ENCODE measurements at places on chromosomes 7 and 10.

DNA sequence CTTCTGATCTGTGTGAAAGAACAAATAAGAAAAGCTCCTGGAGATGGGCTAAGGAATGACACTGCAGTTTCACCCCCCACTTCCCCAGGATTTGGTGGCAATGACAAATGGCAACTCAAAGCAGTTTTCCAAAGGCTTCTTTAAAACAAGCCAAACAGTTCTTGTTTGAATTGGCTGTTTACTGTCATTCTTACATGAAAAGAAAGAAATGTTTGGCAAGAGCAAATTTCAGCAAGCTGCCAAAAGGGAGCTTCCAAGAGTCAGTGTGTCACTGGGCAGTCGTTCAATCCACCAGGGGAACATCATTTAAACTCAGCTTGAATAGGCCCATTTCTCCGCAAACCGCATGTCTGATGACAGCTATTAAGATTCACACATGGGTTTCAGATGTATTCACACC, 119.0 kb upstream of the RHOBTB1 start:
- peak; percentile 46 for DNase-seq

GRCh38 chr7:108603656-108604306, 34.1 kb downstream of the DNAJB9 start:
- no peak for DNase-seq

DNA sequence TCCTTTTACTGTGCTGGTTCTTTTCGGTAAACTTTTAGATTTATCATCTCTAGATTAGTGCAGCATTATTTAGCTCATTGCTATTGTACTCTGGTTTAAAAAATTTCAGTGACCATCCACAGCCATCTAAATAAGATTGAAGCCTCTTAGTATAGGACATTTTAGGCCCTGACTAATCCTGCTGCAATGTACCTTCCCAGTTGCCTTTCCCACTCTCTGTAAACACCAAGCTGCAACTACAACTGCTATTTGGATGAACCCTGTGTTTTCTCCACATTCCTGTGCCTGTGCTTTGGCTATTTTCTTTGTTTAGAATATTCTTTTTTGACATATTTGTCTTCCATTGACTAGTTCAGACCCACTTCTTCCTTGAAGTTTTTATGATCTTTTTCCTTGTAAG, 314.6 kb downstream of the AUTS2 start:
- no peak for DNase-seq

GRCh38 chr10:77692782-77693181, 55.2 kb upstream of the KCNMA1 start:
- no peak for DNase-seq

GRCh38 chr7:55427800-55428199, 62.7 kb downstream of the LANCL2 start:
- peak; percentile 88 for DNase-seq

GRCh38 chr7:42745357-42746059, 166.4 kb downstream of the C7orf25 start:
- peak; percentile 51 for DNase-seq

DNA sequence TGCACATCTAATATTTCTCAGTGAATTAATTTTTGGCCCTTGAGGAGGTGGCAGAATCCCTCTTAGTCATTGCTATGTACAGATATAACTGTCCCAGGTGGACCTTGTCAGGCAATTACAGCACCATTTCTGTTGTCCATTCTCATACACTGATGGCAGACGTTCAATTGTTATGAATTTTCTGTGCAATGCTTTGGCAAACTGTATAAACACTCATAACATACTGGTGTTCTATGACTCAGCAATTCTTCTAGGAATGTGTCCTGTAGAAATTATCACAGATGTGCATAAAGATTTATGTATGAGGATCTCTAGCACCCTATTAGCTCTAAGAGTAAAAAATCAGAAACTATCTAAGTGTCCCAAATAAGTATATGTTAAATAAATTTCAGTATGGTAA, 80.8 kb downstream of the DNAJB9 start:
- peak; percentile 24 for DNase-seq

GRCh38 chr7:72493850-72494661, 81.9 kb upstream of the CALN1 start:
- DNase-seq, result peak; percentile 61

DNA sequence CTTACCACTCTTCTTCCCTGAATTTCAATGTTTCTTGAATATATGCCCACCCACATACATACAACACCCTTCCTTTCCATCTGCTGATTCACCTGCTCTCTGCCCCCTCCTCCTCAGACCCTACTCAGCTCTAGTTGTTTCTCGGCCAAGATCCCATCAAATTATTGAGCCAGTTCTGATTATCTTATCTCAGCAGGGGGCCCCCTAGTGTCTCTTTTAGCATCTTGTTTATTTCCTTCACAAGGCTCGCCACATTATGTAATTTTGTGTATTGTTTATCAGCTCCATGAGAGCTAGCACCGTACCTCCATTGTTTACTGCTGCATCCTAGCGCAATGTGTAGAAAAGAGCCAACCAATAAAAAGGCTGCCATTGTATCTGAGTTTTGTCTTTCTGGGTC, 71.9 kb downstream of the FAM13C start:
- DNase-seq, result no peak

GRCh38 chr10:91592266-91592975, 40.5 kb downstream of the PPP1R3C start:
- peak; percentile 26 for DNase-seq

DNA sequence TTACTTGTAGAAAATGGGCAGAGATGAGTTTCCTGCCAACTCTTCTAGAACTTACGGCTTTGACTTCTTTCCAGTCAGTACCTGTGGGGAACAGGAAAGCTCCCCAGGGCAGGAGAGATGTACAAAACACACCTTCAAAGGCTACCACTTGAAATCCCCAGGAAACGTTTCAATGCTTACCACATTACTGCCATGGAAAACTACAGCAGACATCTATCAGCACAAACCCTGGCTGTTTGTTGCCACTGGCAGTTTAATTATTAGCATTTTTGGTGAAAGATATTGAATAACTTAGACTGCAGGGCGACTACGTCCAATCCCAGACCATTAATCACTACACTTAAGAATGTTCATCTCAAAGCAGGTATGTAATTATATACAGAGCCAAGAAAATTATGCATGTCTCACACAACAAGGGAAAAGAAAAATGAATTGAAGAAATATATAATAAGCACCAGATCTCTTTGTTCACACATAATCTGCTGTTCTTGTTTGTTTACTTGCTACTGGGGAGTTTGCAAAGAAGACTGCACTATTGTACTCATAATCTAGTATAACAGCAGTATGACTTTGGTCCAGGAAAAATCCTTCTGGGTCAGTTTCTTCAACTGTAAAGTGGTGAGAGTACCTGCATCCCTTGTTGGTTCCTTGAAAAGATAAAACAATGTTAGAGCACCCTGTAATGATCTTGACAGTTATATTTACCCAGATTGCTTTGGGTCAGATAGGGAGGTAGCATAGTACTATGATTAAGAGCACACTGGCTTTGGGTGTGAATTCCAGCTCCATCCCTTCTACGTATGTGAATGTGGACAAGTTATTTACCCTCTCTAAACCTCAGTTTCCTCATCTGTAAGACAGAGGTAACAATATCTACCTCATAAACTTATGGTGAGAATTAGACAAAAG, 138.3 kb downstream of the DOCK4 start:
- no peak for DNase-seq

- no peak for DNase-seq
These were observed 152.5 kb downstream of the GPR158 start for GRCh38 chr10:25327273-25327672.

- no peak for DNase-seq
These were observed 43.0 kb downstream of the CXCL12 start for GRCh38 chr10:44341886-44342285.

- DNase-seq, result no peak
These were observed 151.2 kb downstream of the TPST1 start for GRCh38 chr7:66356277-66356721.

DNA sequence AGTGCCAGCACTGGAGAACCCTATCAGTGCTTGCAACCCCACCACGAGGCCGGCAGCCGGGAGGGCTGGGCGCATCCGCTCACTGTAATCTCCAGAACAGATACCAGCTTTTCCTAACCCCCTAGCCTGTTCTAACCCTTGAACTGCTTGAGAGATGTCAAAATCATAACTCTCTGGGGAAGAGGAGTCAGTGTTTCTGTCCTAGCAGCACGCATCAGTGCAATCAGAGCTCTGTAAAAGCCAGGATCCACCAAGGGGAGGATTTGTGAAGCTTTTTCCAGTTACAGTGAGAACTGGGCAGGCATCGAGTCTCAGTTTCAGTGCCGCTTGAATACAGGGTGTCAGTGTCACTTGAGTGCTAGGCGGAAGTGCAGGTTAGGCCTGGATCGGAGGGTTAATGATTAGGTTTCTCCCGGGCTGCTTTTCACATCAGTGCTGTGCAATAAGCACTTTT, 104.5 kb upstream of the INSYN2A start:
- DNase-seq, result no peak

DNA sequence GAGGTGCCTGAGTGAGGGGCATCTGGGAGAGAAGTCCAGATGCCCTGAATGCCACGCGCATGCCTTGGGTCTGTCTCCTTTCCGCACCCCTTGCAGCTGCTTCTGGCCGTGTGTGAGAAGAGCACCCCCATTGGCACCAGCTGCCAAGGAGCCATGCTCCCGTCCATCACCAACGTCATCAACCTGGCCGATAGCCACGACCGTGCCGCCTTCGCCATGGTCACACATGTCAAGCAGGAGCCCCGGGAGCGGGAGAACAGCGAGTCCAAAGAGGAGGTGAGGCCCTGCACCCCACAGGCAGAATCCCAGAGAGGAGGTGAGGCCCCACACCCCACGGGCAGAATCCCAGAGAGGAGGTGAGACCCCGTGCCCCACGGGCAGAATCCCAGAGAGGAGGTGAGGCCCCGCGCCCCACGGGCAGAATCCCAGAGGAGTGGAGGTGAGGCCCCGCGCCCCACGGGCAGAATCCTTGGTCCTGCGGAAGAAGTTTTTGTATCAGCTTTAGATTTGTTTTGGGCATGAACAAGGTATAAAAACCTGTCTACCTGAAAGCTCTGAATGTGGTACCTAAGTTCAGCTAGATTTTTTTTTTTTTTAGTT, 91.8 kb downstream of the TRRAP start:
- no peak for DNase-seq

- DNase-seq, result no peak
These were observed 82.2 kb downstream of the MDFIC start for GRCh38 chr7:115004121-115004520.

GRCh38 chr7:91872069-91872468, 8.4 kb downstream of the MTERF1 start:
- no peak for DNase-seq

GRCh38 chr10:18333621-18334020, 193.4 kb downstream of the CACNB2 start:
- DNase-seq, result no peak

- DNase-seq, result no peak
These were observed 69.7 kb downstream of the CD36 start for GRCh38 chr7:80708123-80708522.

DNA sequence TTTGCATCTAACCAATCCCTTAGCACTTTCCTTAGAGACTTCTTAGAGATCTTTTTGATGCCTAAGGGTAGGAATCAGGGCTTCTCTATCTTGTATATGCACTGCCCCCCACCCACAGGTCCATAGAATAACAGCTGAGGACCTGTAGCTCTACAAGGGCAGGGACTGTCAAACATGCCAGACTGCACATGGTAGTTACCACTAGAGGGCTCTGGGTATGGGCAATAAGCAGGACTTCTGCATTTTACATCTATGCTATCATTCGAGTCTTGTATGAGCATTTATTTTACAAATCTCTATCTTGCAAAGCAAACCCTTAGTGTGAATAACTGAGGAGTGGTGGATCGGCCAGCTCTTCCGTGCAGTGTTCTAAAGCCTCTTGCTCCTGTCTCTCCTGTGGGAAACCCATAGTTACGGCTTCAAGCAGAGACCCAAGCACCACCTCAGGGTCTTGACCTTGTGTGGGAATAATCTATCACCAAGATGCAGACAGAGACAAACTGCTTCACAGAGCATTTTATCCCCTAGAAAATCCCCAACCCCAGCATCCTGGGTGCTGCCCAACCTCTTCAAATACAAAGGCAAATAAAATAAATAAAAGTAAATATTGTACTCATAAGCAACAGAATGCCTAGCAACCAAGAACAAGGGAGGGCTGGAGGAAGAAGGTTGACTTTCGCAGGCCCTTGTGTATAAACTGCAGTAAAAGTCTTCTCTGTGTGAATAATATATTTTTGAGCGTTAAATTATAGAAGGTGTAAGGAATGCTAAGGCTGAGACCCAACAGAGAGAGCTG, 219.3 kb downstream of the WDR11 start:
- DNase-seq, result no peak

DNA sequence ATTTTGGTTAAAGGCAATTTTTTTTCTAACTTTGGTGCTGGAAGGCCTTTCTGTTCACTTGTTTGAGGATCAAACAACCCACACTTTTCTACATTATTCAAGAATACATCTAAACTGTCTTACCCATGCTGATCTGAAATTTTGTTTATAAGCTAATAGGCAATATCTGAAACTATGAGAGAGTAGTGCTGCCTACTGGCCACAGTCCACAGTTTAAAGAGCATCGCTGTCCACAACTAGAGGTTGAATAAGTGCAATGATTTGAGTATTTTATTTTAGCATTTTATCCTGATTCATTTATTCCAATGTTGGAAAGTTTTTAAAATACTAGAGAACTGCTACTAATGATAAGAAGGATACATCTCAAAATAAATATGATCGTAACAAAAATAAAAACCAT, 306.9 kb downstream of the ELMO1 start:
- no peak for DNase-seq

DNA sequence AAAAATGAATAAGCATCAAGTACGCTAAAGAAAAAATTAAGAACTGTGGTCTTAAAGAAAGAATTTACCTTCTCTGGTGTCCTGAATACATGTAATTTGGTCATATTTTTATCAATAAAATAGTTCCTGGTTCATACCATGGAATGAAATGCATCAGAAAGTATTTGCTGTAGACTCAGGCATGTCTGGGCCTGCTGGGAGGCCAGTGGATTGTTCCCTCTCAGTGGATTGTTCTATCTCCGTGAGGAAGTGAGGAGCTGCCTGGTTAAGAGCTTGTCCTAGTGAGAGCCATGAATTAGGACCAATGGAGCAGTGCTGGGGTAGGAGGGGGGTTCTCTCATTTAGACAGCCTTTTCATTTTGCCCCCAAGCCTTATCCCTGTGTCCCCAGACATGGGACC, 211.7 kb upstream of the HABP2 start:
- no peak for DNase-seq

GRCh38 chr10:114753126-114753525, 68.5 kb upstream of the FHIP2A start:
- DNase-seq, result no peak

- no peak for DNase-seq
These were observed 131.9 kb upstream of the PCGF5 start for GRCh38 chr10:91088300-91089140.

GRCh38 chr7:129338450-129338849, 95.8 kb upstream of the STRIP2 start:
- DNase-seq, result no peak

DNA sequence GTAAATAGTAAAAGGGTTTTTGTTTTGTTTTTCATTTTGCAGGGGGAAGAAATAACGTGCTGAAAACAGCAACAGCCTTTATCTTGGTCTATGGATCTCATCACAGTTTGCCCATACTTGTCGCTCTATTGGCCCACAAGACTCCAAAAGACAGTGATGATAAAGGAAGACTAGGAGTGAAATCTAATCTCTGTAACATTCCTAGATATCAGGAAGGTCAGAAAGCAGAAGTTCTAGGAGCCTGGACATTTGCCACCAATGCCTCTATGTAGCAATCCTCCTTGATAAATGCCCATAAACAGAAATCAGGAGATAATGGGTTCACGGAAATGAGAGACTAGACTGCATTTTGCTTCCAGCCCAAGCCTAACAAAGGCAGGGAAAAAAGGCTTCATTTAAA, 8.9 kb downstream of the CUBN start:
- DNase-seq, result no peak
